ENCODE measurements at places on chromosomes 3 and 15.

DNA sequence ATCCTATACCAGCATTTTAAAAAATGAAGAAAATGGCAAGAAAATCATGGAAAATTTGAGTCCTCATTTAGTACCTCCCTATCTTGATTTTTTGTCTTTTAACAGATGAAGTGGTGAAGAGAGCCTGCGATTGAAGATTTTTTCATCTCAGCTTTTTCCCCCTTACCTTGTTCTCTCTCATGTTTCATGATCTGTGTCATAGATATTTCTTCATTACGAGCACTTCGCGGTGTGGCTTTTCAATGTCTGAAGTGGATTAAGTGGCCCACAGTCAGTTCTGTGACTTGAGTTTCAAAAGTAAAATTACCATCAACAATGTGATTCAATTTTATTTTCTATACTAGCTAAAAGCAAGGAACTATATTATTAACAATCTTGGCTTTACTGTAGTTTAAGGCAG is 147.2 kb downstream of the FNDC3B start:
- H3K27ac ChIP-seq = no peak overlapping the region
- DNase-seq = no peak
- no peaks in the 10 kb centered on the region for H3K27me3 ChIP-seq
- peaks cover 10% of the 10 kb centered on the region for H3K4me1 ChIP-seq

- no peaks in the 10 kb centered on the region for H3K36me3 ChIP-seq
- no peaks in the 10 kb centered on the region for H3K27me3 ChIP-seq
- no peak overlapping the region for H3K4me3 ChIP-seq
- H3K4me1 ChIP-seq = no peaks in the 10 kb centered on the region
Observed at GRCh38 chr15:29978411-29979382, 104.1 kb upstream of the GOLGA8J start.

DNA sequence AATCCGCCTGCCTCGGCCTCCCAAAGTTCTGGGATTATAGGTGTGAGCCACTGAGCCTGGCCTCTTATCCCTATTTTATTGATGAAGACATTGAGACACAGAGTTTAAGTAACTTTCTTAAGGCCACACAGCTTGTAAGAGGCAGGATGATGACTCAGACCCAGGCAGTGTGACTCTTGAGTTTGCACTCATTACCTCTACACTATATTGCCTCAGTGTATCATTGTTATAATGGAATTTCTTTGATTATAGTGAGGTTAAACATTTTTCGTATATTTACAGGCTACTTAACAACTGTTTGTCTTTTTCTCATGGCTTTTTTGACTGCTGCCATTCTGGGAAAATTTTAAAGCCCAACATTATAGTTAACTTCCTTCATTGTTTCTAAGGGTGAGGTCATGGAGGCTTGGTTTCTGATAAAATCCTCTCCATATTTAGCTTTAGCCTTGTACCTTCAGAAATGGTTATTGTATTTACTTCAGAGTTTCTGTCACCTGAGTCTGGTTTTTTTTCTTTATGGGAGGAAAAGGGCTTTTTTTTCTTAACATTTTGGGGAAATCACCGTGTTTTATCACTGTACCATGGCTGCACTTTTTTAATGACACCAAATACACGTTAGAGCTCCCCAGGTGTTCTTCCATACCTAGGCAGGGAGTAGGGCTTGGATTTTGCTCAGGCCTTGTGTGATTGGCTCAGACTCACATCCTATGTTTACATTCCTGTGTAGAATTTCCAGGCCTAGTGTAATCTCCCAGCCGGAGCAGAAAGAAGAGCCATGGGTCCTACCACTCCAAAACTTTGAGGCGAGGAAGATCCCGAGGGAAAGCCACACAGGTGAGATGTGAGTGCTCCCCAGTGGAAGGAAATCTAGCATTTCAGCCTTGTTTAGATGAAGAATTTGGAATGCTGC is 6.3 kb downstream of the ZNF774 start:
- H3K36me3 ChIP-seq = peaks cover 25% of the 10 kb centered on the region
- no peaks in the 10 kb centered on the region for H3K27me3 ChIP-seq
- no peak overlapping the region for H3K4me3 ChIP-seq
- no peak overlapping the region for H3K27ac ChIP-seq
- DNase-seq = no peak
- H3K4me1 ChIP-seq = peaks cover 13% of the 10 kb centered on the region

- no peaks in the 10 kb centered on the region for H3K36me3 ChIP-seq
- DNase-seq = no peak
- H3K4me1 ChIP-seq = no peaks in the 10 kb centered on the region
- peak overlapping the region; percentile 33 for H3K27ac ChIP-seq
- H3K27me3 ChIP-seq = no peaks in the 10 kb centered on the region
Observed at GRCh38 chr3:149356044-149356592, 21.3 kb downstream of the TM4SF1 start.

GRCh38 chr3:147160984-147161383 is 245.4 kb downstream of the ZIC4 start:
- H3K27ac ChIP-seq = no peak overlapping the region
- no peaks in the 10 kb centered on the region for H3K36me3 ChIP-seq
- no peaks in the 10 kb centered on the region for H3K27me3 ChIP-seq
- H3K4me3 ChIP-seq = no peak overlapping the region

- DNase-seq = no peak
- H3K36me3 ChIP-seq = no peaks in the 10 kb centered on the region
- no peak overlapping the region for H3K4me3 ChIP-seq
- no peaks in the 10 kb centered on the region for H3K27me3 ChIP-seq
- no peak overlapping the region for H3K27ac ChIP-seq
- no peaks in the 10 kb centered on the region for H3K4me1 ChIP-seq
Observed at GRCh38 chr3:196440041-196440537, 7.9 kb upstream of the UBXN7 start.

- H3K36me3 ChIP-seq = no peaks in the 10 kb centered on the region
- no peak overlapping the region for H3K27ac ChIP-seq
- DNase-seq = no peak
- H3K4me1 ChIP-seq = no peaks in the 10 kb centered on the region
Observed at GRCh38 chr3:5645692-5646410, 458.3 kb downstream of the EDEM1 start.

DNA sequence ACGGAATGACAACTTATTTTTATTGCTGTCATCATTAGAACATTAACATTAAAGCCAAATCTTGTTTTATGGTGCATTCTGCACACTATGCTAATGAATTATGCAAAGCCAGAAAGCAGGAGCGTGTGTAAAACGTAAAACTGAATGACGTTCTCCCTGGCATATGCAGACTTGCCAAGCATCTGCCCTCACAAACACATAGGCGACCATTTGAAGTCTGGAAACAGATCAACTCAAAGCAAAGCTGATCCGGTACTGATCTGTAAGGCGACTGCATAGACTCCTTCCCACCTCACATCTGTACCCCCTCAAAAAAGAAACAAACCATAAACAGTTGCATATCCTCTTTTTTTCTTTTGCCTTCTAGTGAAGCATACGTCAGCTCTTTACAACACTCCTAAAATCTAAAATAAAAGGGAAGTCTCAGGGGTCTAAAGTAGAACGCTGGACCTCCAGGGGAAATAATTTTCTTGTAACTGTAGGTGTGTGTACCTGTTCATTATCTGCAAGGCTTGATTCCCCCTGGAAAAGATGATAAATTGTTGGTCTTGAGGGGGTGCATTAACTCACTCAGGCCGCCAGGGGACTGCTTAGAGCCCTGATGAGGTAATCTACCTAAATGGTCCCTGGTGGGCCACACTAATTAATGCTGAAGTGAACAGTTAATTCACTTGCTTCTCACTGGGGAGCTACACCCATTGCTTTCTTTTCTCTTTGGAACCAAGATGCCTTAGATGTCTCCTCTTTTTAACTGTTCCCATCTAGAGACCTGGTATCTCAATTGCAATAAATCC is 231.4 kb downstream of the CDIN1 start:
- no peak overlapping the region for H3K27ac ChIP-seq
- no peak overlapping the region for H3K4me3 ChIP-seq
- no peaks in the 10 kb centered on the region for H3K36me3 ChIP-seq
- H3K4me1 ChIP-seq = peaks cover 50% of the 10 kb centered on the region

DNA sequence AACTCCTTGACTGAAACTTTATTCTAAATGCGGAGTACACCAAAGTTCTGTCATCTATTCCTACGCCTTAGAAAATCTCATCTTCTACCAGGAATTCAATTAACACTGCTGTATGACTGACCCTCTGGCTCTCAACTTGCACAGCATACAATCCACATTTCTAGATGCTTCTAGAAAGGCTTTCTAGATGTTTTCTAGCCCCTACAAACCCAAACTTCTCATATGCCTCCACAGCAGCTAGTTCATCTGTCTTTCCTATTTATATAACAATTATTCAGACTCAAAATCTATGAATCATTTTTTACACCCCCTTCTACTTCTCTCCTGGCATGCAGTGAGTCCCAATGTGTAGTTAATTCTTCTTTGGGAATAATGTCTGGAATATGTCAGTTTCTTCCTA is 13.2 kb downstream of the INO80 start:
- peaks cover 42% of the 10 kb centered on the region for H3K36me3 ChIP-seq
- no peak overlapping the region for H3K27ac ChIP-seq
- H3K27me3 ChIP-seq = no peaks in the 10 kb centered on the region
- no peak overlapping the region for H3K4me3 ChIP-seq

DNA sequence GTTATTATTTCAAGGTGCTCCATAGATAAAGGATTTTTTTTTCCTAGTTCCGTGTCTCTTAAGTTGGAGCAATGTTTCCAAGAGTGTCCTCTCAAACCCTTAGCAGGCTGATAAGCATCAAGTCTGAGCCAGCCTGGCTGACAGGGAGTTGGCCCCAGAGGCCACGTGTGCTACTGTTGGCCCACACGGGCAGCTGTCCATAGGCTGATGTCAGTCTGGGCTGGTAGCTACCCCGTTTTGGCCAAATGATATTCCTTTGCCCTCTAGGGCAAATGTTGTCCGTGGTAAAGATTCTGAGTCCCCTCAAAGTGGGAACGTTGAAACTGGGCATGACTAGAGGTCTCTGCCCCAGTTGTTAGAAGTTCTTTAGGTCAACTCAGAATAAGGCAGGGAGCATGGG is 99.4 kb downstream of the FLNB start:
- H3K36me3 ChIP-seq = peaks cover 8% of the 10 kb centered on the region
- no peaks in the 10 kb centered on the region for H3K27me3 ChIP-seq
- H3K4me1 ChIP-seq = peaks cover 14% of the 10 kb centered on the region
- H3K27ac ChIP-seq = no peak overlapping the region

- DNase-seq = no peak
- peaks cover 29% of the 10 kb centered on the region for H3K4me1 ChIP-seq
- no peak overlapping the region for H3K27ac ChIP-seq
- H3K36me3 ChIP-seq = no peaks in the 10 kb centered on the region
- no peaks in the 10 kb centered on the region for H3K27me3 ChIP-seq
- H3K4me3 ChIP-seq = no peak overlapping the region
Observed at GRCh38 chr3:188915127-188915526, 256.6 kb upstream of the TPRG1 start.

DNA sequence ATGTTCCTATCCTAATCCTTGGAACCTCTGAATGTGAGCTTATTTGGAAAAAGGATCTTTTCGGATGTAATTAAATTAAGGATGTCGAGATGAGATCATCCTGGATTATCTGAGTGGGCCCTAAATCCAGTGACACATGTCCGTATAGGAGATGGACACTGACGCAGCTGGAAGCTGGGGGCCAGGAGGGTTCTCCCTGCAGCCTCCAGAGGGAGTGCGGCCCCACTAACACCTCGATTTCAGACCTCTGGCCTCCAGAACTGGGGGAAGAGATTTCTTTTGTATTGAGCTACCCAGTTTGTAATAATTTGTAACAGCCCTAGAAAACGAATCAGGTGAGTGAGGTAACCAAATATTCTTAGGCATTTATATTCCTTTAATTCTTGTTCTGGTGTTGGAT is 2.5 kb downstream of the DNAJB8 start:
- H3K4me3 ChIP-seq = no peak overlapping the region
- H3K27me3 ChIP-seq = no peaks in the 10 kb centered on the region

GRCh38 chr3:195548006-195548405 is 4.9 kb upstream of the PPP1R2 start:
- no peak overlapping the region for H3K4me3 ChIP-seq
- no peaks in the 10 kb centered on the region for H3K36me3 ChIP-seq
- DNase-seq = no peak
- peaks cover 34% of the 10 kb centered on the region for H3K4me1 ChIP-seq
- H3K27me3 ChIP-seq = no peaks in the 10 kb centered on the region
- H3K27ac ChIP-seq = no peak overlapping the region

DNA sequence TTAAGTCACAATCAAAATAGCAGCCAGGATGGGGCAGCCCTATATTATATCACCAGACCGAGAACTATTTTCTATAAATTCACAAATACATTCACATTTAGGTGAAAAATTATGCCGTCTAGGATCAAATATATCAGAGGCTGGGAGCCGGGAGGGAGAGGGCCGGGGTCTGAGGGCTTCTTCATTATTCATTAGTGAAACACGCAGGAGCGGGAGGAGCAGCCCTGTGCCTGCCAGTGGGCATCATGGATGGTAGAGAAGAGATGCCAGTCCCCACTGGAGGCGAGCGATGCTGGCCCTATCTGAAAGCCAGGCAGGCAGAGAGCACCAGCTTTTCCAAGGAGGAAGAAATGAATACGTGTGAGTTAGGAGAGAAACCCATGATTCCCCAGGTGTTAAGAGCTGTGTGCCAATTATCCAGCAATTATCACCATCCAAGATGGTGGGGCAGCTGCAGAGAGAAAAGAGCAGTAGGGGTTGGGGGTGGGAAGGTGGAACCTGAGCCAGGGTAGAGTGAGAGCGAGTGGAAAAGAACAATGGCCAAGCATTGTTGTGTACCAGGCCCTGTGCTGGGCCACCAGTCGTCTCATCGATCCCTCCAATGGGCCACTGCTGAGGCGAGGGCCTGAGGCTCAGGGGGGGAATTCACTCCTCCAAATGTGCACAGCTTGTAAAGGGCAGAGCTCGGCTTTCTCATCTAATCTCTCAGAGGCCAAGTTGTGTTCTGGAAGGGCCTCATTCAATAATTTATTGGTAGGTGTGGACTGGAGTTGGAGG is 261.3 kb upstream of the TLE3 start:
- no peak for DNase-seq
- no peaks in the 10 kb centered on the region for H3K36me3 ChIP-seq
- H3K27ac ChIP-seq = no peak overlapping the region
